ENCODE measurements at places on chromosomes 16 and 17.

GRCh38 chr16:67170168-67170948 lies at the start of gene NOL3:
NOL3 (plus strand) TSS chr16:67170538.
- peak; percentile 92 for DNase-seq

GRCh38 chr17:60165971-60166370 lies 16.2 kb downstream of the CA4 start:
- DNase-seq = no peak

- no peak for DNase-seq
These were observed 70.4 kb upstream of the ASIC2 start for GRCh38 chr17:33363475-33363874.

DNA sequence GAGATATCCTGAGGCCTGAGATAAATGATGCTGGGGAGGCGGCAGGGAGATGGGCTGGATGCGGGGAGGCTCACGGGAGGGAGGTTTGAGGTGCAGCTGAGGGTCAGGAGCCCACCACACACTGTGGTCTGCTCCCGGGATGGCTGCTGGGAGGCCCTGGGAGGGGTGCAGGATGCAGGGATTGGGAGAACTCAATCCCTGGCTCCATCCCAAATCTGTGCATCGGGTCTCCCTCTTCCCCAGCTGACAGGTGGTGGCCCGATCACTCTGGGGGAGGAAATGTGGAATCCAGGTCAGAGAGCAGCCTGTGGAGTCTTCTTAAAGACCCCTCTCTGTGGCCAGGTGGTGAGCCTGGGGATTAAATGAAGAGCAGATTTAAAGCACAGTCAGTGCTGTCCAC lies 12.0 kb downstream of the PHB1 start:
- DNase-seq = no peak

- peak; percentile 38 for DNase-seq
These were observed 34.1 kb downstream of the AXIN2 start for GRCh38 chr17:65527381-65527780.

DNA sequence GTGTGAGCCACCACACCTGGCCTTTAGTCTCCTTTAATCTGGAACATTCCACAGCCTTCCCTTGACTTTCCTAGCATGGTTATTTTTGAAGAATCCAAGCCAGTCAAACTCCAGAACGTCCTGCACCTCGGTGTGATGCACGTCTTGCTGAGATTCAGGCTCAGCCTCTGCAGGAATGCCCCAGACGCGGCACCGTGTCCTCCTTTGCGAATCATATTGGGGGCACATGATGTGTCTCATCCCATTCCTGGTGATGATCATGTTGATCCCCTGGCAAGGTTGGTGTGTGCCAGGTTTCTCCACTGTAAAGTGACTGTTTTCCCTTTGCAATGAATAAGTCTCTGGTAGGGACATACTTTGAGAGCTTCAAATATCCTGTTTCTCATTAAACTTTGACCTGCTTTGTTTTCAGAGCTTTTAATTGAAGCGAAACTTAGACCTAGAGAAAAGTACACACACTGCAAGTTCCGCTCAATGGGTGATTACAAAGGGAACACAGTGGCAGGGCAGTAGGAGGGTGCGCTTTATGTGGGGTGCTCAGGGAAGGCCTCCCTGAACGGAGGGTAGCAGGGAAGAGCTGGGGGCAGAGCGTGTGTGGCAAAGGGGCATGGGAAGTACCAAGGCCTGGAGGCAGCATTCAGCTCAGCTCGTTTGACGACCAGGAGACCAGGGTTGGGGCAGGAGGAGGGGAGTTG lies 9.6 kb upstream of the ATP2C2 start:
- DNase-seq = no peak

GRCh38 chr16:89295915-89296314 lies 78.4 kb downstream of the ZNF778 start:
- no peak for DNase-seq

DNA sequence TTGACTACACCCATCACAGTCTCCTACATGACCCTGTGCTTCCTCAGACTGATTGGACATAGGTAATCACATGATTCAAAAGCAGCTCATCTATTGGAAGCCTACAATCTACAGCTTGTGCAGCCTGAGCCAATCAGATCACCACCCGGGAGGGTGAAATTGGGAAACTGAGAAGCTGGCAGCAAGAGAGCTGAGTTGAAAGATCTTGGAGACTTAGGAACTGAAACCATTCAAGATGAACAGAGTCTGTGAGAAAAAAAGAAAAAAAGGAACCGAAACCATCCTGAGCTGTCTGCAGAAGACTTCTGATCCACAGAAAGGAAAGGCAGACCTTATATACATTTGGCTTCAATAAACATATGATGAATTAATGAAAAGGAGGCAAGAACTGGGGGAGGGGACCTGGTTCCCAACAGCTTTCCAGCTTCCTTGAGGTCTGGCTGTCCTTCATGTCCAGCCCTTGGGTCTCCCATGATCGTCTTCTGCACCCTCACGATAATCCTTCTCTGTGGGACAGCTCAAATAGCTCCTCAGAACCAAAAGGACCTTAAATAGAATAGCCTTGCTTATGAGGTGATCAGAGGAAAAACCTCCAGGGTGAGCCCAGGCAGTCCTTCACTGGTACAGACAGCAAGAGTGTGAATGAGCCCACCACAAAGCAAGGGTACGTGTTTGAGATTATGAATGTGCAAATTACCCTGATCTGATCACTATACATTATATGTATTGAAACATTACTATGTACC lies 32.6 kb downstream of the PLXDC1 start:
- no peak for DNase-seq
